ENCODE measurements at places on chromosomes 13 and 19.

GRCh38 chr19:18223860-18224524, 2.2 kb downstream of the PDE4C start:
- peak; percentile 78 for DNase-seq

- DNase-seq = no peak
These were observed 583.6 kb downstream of the OLFM4 start for GRCh38 chr13:53612200-53612599.

DNA sequence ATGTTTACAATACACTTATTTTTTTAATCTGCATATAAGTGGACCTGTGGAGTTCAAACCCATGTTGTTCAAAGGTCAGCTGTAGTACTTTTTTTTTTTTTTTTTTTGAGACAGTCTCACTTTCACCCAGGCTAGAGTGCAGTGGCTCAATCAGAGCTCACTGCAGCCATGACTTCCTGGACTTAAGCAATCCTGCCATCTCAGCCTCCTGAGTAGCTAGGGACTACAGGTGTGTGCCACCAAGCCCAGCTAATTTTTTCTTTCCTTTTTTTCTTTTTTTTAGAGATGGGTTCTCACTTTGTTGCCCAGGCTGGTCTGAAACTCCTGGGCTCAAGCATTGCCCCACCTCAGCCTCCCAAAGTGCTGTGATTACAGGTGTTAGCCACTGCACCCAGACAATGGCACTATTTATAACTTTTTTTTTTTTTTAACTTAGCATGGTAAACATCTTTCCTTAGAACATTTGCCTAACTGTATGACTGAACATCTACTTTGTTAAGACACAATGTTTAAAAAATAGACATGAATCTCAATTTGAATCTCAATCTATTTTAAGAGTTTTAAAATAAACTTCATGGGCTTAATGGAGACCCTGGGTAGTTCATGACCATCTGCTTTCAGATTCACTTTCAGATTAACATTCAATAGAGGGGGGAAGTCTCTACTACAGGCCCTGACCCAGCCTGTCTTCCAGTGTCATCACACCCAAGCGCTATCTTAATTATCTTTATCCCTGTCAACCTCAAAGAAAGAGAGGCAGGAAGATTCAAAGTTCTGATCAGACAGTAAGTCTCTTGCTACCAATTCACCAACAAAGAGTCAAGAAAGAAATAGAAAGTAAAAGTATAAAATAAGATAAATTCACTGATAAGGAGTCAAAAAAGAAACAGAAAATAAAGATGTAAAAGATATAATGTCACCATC, 97.7 kb upstream of the DOCK9 start:
- DNase-seq = no peak

DNA sequence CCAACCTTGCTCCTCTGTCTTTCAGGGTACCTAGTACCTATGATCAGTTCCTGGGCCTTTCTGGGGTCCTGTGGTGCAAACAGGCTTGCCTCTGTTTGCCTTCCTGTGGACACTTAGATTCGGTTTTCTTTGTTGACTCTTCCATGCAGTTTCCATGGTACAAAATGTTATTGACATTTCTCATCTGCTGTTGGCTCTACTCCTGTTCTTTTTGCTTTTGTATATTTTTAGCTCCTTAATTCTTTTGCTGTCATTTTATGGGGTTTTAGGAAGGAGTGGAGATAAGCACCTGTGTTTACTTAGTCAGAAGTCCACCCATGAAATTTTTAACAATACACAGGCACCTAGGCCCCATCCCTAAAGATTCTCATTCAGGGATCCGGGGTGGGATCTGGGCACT, 20.5 kb upstream of the CNMD start:
- no peak for DNase-seq

DNA sequence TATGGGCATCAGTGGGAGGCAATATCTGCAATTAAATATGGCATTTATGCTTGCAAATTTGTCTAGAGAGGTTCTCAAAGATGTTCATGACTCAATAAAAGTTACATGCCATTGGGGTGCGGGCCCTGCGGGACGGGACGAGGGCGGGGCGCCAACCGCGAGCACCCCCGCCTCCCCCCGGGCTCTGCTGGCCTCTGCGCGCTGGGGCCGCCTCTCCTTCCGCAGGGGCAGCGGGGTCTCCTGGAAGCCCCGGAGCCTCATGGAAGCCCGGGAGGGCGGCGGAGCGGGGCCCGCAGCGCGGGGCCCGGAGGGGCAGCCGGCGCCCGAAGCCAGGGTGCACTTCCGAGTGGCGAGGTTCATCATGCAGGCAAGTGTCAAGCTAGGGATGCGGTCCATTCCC, 179.2 kb downstream of the TPTE2 start:
- no peak for DNase-seq

DNA sequence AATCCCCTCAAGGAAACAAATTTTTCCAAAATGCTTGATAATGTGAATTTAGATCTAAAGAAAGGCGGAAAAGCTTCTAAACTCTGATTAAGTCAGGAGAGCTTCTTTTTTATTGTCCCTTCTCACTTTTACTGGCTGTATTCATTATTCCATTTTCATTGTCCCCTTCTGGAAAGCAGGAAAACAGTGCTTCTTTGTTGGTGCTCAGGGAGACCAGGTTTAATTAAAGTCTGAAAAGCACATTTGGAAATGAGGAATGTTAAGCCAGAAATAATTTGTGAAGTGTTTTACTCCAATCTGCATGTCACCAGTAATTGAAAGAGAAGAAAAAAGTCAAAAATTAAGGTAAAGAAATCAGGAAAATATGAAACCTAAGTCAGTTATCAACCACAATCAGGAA, 43.5 kb upstream of the TSC22D1 start:
- no peak for DNase-seq

GRCh38 chr13:111789011-111789410, 277.9 kb upstream of the SOX1 start:
- DNase-seq = no peak

GRCh38 chr13:41178040-41178439, 16.3 kb downstream of the KBTBD7 start:
- DNase-seq = no peak

DNA sequence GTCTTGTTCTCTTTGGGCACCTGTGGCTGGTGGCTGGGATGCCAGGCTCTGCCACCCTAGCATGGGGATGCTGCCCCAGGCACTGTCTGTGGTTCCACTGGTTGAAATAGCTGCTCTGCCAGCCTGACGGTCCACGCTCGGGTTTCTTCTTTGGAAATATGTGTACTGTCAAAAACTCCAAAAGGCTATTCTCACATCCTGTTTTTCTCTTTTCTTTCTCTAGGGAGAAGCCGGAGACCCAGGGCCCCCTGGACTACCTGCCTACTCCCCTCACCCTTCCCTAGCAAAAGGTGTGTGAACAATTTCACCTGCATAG, 115.0 kb downstream of the RAB20 start:
- no peak for DNase-seq

DNA sequence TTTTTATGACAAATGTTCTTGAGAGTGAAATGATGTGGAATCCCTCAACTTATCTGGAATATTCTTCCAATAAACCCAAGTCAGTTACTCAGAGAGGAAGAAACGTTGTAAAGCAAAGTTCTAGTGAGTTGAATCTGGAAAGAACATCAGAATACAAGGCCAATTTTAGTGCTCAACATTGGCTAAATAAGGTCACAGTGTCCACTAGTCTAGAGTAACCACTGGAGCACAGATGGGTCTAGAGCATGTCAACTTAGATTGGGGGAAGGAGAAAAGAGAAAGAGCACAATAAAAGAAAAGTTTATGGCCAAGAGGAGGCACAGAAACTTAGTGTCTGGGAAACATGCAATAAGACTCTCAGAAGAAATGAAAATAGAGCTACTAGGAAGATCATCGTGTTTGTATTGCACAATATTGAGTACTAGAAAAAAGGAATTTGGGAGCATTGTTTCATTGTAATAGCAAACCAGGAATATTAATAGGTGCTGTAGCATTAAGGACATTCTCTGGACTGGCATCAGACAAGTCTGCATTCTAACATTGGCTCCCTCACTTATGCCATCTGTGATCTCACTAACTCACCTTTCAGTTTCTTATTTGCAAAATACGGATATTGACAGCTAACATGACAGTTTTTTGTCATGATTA, 1318.5 kb downstream of the PCDH9 start:
- no peak for DNase-seq
